ENCODE measurements at places on chromosomes 4 and X.

DNA sequence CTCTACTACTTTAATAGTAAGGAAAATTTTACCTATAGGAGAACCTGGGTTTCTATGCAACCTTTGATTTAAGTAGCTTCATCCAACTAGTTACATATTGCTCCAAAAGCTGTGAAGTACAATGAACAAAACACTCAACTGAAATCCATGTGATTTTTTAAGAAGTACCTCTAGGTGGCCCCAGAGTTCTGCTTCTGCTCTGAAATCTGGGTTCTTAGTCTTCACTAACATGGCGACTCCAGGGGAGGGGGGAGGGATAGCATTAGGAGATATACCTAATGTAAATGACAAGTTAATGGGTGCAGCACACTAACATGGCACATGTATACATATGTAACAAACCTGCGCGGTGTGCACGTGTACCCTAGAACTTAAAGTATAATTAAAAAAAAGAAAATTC, 73.4 kb upstream of the MAGEB2 start:
- DNase-seq = no peak
- H3K4me1 ChIP-seq = no peaks in the 10 kb centered on the region
- no peak overlapping the region for H3K27ac ChIP-seq
- no peaks in the 10 kb centered on the region for H3K36me3 ChIP-seq
- H3K4me3 ChIP-seq = no peak overlapping the region
- H3K27me3 ChIP-seq = no peaks in the 10 kb centered on the region

DNA sequence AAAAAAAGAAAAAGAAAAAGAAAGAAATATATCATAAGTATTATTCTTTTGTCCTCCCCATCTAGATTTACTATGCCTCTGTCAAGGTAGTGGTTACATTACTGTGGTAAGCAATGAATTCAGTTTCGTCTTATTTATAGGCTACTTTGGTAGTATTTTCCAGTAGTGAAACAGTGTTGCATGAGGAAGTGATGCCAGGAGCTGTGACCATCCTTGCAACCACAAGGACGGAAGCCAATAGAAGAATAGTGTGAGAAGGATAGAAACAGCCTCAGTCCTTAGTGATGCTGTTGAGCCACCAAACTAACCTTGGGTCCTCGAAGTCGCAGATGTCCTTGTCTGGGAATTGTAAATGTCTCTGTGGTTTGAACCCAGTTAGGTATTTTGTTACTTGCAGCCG, 328.5 kb downstream of the PPP3CA start:
- peaks cover 30% of the 10 kb centered on the region for H3K4me1 ChIP-seq
- H3K4me3 ChIP-seq = peak overlapping the region; percentile 9
- H3K27ac ChIP-seq = peak overlapping the region; percentile 56
- DNase-seq = peak; percentile 19
- peaks cover 2% of the 10 kb centered on the region for H3K36me3 ChIP-seq

DNA sequence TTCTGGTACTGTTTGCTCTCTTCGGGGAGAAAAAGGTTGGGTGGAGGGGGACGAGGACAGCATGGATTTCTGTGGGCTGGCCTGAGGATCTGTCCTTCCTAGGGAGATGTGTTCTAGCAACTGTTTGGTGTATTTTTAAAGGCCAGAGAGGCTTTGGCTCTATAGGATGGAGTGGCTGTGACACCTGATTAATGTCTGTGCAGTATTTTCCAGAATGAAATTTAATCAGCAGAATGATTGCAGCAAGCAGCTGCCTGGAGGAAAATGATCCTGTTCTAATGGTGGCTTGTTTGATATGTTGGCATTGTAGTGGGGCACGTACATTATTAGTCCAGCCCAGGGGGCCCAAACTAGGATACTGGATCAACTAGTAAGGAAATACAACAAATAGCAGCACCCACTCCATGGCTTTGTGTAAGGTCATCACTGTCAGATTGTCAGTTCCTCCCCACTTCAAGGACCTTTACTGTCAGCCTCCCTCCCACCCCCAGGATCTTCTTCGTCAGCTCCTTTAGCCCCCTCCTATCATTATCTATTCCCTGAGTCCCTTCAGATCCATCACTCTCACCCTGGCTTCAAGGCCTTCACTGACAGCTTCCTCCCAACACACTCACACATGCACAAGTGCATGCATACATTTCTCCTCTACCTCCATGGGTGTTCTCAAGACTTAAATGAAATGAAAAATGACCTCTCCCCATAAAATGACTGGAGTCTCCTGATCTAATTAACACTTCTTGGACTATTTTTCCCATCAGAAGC, 10.4 kb upstream of the TMEM255A start:
- no peak for DNase-seq
- peaks cover 3% of the 10 kb centered on the region for H3K27me3 ChIP-seq
- H3K4me3 ChIP-seq = no peak overlapping the region

- no peak overlapping the region for H3K4me3 ChIP-seq
- DNase-seq = no peak
- H3K27ac ChIP-seq = no peak overlapping the region
- H3K4me1 ChIP-seq = no peaks in the 10 kb centered on the region
- no peaks in the 10 kb centered on the region for H3K27me3 ChIP-seq
Observed at GRCh38 chrX:74451450-74452198, 30.3 kb downstream of the SLC16A2 start.

DNA sequence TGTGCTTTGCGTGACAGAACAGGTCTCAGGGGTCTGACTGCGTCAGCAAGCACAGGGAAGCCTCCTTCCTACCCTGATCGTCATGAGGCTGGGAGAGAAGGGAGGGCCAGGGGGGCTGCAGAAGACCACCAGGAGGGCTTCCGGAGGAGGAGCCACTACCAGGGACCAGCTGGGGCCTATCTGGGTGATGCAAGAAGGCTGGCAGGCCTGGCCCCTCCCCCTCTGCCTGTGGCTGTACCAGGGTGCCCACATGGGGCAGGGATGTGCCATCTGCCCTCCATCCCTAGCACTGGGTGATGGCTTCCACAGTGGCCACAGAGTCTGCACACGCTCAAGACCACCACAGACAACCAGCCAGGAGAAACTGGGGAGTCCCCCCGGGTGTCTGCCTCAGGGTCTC, 116.4 kb upstream of the NKX1-1 start:
- peaks cover 19% of the 10 kb centered on the region for H3K27me3 ChIP-seq
- H3K27ac ChIP-seq = no peak overlapping the region
- peaks cover 11% of the 10 kb centered on the region for H3K36me3 ChIP-seq
- no peak for DNase-seq

DNA sequence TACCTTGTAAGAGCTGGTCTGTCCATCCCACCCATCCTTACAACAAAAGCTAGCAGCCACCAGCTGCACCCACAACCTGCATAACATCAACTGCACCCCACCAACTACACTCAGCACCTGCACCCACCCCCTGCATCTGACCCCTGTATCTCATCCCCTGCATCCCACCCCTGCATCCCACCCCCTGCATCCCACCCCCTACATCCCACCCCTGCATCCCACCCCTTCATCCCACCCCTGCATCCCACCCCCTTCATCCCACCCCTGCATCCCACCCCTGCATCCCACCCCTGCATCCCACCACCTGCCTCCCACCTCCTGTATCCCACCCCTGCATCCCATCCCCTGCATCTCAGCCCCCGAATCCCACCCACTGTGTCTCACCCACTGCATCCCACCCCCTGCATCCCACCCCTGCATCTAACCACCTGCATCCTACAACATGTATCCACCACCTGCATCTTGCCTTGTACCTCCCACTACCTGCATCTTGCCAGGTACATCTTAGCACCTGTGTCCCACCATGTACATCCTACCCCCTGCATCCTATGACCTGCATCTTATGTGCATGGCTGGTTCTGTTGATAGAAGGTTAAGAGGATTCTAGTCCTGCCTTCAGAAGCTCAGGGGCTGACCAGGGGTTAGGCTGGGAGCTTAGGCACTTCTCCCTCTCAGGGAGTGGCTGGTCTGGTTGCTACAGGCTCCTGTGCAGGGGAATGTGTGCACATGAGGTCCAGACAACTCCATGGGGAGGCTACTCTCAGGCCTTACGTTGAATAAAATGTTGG, 9.4 kb downstream of the TMEM271 start:
- H3K36me3 ChIP-seq = peaks cover under 1% of the 10 kb centered on the region
- no peak overlapping the region for H3K4me3 ChIP-seq
- H3K27me3 ChIP-seq = peaks cover 24% of the 10 kb centered on the region
- no peak for DNase-seq

- no peak overlapping the region for H3K4me3 ChIP-seq
- DNase-seq = no peak
- peaks cover 4% of the 10 kb centered on the region for H3K4me1 ChIP-seq
- H3K36me3 ChIP-seq = no peaks in the 10 kb centered on the region
Observed at GRCh38 chrX:109826954-109827708, 94.1 kb upstream of the ACSL4 start.

GRCh38 chr4:80173841-80174240, 23.5 kb upstream of the PRDM8 start:
- peaks cover 48% of the 10 kb centered on the region for H3K4me1 ChIP-seq
- H3K27me3 ChIP-seq = no peaks in the 10 kb centered on the region

GRCh38 chr4:92215476-92215875, 88.3 kb upstream of the GRID2 start:
- no peaks in the 10 kb centered on the region for H3K36me3 ChIP-seq
- H3K27me3 ChIP-seq = no peaks in the 10 kb centered on the region
- no peak overlapping the region for H3K4me3 ChIP-seq
- H3K4me1 ChIP-seq = no peaks in the 10 kb centered on the region
- DNase-seq = no peak

- no peaks in the 10 kb centered on the region for H3K4me1 ChIP-seq
- H3K36me3 ChIP-seq = no peaks in the 10 kb centered on the region
- H3K27ac ChIP-seq = no peak overlapping the region
- H3K4me3 ChIP-seq = no peak overlapping the region
Observed at GRCh38 chrX:150936556-150936955, 38.1 kb upstream of the CD99L2 start.

GRCh38 chrX:50103176-50103575, 97.6 kb downstream of the AKAP4 start:
- no peak overlapping the region for H3K27ac ChIP-seq
- peaks cover 6% of the 10 kb centered on the region for H3K4me1 ChIP-seq
- no peak for DNase-seq
- H3K27me3 ChIP-seq = no peaks in the 10 kb centered on the region
- no peaks in the 10 kb centered on the region for H3K36me3 ChIP-seq

- no peak for DNase-seq
- no peaks in the 10 kb centered on the region for H3K27me3 ChIP-seq
- no peaks in the 10 kb centered on the region for H3K4me1 ChIP-seq
- no peak overlapping the region for H3K4me3 ChIP-seq
Observed at GRCh38 chr4:84925558-84925957, 40.9 kb downstream of the WDFY3 start.

DNA sequence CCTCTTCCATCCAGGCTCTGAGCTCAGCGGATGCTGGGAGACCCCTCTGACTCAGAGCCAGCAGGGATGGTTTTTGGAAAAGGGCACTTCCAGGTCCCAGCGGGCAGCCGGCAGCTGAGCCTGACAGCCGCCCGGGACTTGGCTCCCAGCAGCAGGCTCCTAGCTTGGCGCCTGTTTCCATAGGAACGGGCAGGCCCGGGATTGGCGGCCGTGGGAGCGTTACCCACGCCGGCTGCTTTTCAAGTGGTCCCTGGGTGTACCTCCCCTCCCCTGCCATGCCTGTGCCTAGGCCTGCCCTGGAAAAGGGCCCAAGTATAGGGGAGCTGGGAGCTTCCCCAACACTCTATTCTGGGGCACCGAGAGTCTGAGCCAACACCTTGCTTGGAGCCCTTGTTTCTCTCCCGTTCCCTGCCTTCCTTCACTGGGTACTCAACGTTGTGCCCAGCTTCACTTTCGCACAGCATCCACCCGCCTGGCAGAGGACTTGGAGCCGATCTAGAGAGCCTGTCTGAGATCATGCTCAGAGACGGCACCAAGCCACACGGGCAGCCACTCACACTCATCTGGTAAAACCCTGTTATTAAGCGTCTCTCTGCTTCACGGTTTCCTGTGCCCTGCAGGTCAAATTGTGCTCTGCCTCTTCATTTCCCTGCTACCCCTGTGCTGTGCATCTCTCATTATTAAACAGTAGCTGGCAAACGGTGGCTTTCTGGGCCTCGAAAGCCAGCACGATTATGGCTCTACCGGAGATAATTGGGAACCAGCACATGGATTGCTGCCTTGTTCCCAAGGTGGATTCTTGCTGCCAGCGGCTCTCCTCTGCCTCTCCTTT, 521.5 kb downstream of the BCOR start:
- DNase-seq = no peak
- H3K4me3 ChIP-seq = no peak overlapping the region
- peaks cover 4% of the 10 kb centered on the region for H3K4me1 ChIP-seq
- H3K36me3 ChIP-seq = no peaks in the 10 kb centered on the region
- no peak overlapping the region for H3K27ac ChIP-seq

- no peaks in the 10 kb centered on the region for H3K36me3 ChIP-seq
- H3K4me3 ChIP-seq = no peak overlapping the region
- no peak overlapping the region for H3K27ac ChIP-seq
- H3K4me1 ChIP-seq = no peaks in the 10 kb centered on the region
- H3K27me3 ChIP-seq = no peaks in the 10 kb centered on the region
Observed at GRCh38 chrX:14697451-14697850, 168.1 kb downstream of the GLRA2 start.
